ENCODE measurements at places on chromosomes 1 and 21.

GRCh38 chr1:152436593-152437496, 22.8 kb upstream of the CRNN start:
- no peak for DNase-seq

DNA sequence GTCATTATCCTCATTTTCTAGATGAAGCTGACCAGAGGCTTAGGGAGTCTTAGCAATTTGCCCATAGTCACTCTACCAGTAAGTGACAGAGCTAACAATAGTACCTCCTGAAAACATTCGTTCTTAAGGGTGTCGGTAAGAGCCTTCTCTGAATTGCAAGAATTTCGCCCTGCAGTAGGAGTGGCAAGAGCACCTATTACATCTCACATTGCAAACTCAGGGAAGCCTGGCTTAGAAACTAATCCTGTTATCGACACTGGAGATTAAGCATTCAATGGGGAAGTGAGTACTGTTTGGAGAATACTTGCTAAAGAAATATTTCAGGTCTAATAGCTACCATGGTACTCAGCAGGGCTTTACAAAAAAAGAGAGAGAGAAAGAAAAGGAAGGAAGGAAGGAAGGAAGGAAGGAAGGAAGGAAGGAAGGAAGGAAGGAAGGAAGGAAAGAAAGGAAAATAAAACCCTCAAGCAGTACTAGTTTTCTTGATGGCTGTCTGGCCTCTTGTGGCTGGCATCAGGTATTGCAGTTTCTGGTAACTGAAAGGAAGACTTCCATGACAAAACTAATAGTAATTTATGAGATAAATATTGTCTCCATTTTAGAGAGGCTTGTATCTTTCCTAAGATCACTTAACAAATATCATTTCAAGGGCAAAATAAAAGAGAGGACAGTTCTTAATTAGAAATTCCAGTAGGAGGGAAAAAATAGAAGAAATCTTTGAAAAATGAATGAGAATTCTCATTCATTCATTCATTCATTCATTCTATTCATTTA, 10.4 kb downstream of the C1orf226 start:
- DNase-seq: no peak

DNA sequence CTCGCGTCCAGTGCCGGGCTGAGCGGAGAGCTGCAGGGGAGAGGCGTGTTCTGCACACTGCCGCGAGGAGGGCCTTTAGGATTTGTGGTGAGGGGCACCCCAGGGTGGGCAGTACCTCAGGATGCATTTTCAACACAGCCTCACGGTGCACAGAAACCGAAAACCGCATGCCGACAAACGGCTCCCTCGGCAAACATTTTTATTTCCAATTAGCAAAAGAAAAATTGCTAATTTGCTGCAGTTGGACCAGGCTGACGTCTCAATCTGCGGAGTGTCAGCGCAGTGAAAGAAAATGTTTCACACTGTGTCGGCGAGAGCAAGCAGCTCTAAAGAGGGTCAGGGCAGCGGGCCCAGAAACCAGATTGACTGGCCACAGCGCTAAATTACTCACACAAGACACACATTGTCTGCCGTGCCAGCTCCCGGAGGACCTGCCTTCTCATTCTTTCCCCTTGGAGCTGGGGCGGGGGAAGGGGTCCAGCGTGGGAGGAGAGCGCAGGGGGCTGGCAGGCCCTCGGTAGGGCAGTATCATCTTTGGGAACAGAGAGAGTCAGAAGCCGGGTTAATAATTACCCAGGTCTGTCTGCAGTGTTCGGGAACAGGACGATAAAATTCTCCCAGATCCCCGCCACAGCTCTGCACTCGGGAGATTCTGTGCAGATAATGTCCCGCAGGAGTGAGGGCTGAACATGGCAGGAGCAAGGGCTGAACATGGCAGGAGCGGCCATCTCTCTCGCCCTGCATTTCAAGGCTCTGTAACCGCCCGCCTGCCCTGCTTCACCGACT, 150.2 kb downstream of the PRDM16 start:
- DNase-seq: no peak

DNA sequence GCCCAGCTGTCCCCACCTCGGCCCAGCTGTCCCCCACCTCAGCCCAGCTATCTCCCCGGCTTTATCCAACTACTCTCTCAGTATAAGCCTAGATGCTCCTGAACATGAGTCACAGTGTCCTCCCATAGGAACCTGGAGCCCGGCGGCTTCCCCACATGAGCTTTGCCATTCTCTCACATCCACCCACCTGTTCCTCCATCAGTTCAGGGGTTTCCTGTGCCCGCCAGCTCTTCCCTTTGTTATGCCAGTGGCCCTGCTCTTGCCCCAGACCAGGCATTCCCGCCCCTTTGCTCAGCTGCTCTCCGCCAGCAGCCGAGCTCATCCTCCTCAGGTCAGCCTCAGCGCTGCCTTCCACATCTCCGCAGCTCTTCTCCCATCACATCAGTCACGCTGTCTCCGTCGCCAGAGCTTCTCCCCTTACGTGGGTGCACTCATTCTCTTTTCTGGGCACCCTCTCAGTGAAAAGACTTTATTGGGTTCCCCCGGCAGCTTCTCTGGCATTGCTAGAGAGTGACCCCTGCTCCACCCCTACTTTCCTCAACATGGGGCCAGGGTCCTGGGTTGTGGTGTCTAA, 89.5 kb upstream of the CSF3R start:
- DNase-seq: no peak

DNA sequence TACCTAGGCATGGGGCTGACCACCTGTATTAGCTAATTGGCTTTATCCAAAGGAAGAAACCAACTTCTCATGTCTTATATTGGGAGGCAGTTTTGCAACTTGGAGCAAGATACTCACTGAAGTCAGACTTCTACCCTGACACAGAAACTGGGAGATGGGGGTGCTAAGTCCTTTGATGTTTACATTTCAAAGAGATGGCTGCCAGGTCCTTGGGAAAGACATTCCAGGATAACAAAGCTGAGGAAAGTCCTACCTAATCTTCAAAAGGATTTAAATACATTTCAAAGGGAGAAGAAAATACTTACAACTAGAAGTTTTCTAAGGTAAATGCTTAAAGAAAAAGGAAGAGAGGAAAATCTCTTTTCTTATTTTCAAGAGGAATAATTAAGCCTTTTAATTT, 62.1 kb downstream of the FH start:
- no peak for DNase-seq

- no peak for DNase-seq
Observed at GRCh38 chr1:234973426-234974250, 155.0 kb downstream of the TOMM20 start.

- DNase-seq: no peak
Observed at GRCh38 chr1:85862456-85862855, 154.2 kb upstream of the ZNHIT6 start.

- DNase-seq: no peak
Observed at GRCh38 chr21:34020005-34020847, 53.2 kb upstream of the MRPS6 start.

DNA sequence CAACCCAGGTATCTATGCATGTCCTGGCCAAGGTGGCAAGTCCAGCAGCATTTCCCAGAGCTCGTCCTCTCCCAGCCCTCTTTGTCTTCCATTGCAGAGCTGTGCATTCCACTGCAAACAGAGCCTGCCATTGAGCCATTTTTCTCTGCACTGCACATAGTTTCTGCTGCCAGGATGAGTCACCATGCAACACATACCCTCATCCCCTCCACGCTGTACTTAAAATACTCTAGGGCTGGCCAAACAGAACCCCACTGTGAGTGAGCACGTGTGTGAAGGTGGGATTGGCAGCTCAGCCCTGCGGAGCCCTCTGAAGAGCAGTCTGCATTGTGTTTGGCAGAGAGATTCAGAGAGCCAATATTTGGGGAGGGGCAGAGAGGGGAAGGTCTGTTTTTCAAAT, 3.9 kb upstream of the ATP1B1 start:
- no peak for DNase-seq

GRCh38 chr1:9371391-9371935, 78.8 kb downstream of the SPSB1 start:
- DNase-seq: no peak

GRCh38 chr1:56151402-56151801, 428.0 kb downstream of the PLPP3 start:
- no peak for DNase-seq

- DNase-seq: no peak
Observed at GRCh38 chr1:3879099-3879498, 21.0 kb downstream of the C1orf174 start.

DNA sequence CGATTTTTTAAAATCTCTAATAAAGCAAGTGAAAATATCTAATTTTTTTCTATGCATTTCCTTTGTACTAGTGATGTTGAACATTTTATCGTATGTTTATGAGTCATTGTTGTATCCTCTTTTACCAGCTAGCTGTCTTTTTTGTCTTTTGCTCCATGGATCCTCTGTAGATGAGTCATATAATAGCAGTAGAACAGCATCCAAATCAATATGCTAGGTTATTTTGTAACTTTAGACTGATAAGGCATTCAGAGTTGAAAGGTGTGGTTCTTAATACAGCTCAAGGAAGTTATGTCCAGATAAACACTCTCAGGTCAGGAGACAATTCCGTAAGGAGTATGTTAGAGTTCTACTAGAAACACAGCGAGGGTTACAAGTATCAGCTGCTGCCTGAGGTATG, 31.9 kb downstream of the MAP10 start:
- no peak for DNase-seq

Data from activated CD4-positive, alpha-beta T cell treated with anti-CD3 and anti-CD28 coated beads, Interleukin-2, amount 50 U/mL, for 24 hours (primary cell).